ENCODE measurements at places on chromosomes 4 and X.

GRCh38 chr4:184887947-184888346 is 62.2 kb upstream of the ACSL1 start:
- DNase-seq = no peak

GRCh38 chrX:56932653-56933339 is 62.5 kb downstream of the SPIN3 start:
- DNase-seq = no peak

GRCh38 chrX:130560544-130560943 is 158.8 kb downstream of the RBMX2 start:
- DNase-seq = no peak

GRCh38 chr4:25795566-25796454 is 67.0 kb downstream of the SEL1L3 start:
- no peak for DNase-seq

DNA sequence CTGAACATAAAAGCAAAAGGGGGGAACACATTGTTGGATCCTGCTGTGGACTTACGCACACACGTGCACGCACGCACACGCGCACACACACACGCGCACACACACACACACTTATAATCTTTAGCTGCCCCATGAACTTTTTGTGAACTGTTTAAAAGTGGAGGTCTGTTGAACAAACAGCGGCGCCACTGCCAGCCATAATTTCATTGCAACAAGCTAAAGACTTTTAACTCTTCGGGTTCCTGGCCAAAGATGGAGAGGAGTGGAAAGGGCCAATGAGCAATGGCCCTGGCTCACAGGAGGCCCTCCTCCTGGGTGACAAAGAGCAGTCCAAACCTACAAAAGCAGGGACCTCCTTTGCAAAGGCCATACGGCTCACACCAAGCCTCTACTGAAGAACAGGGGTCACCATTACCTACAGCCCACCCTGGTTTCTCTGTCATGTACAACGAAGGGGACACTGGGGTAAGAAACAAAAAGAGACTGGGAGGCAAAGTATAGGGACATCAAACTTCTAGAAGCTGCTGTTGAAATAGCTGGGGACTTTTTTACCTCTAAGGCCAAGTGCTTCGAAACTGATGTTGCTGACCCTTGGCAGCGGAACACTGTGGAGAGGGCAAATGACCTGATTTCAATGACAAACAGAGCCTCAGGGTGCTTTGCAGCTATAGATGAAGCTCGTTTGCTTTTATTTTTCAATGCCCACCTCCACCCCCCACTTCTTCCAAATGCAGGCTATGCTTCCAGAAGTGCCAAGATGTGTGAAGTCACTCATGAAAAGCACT is 16.7 kb downstream of the BCOR start:
- DNase-seq = no peak

DNA sequence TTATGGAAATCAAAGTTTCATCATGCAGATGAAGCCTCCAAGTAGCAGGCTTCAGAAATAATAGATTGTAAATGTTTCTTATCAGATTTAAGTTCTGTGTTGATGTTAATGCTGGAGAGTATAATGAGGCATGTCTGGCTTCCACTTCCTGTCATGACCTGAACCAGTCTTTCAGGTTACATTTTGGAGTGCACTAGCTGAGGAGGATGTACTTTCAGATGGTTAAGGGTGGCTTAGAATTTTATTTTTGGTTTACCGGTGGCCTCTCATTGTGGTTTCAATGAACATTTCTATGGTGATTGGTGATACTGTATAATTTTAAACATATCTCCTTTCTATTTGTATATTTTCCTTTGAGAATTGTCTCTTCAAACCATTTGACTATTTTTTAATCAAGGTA is 890.4 kb downstream of the SH3BGRL start:
- no peak for DNase-seq

Measured in NCI-H510A (cell line).